ENCODE measurements at places on chromosomes 3 and 15. TPM values are rescaled to one million over a fixed set of nuclear protein-coding genes. Genes with fewer than 3 reads are reported as not detected.

- DNase-seq, result peak; percentile 54
Measured at GRCh38 chr3:46959161-46959511, 17.4 kb downstream of the CCDC12 start.

DNA sequence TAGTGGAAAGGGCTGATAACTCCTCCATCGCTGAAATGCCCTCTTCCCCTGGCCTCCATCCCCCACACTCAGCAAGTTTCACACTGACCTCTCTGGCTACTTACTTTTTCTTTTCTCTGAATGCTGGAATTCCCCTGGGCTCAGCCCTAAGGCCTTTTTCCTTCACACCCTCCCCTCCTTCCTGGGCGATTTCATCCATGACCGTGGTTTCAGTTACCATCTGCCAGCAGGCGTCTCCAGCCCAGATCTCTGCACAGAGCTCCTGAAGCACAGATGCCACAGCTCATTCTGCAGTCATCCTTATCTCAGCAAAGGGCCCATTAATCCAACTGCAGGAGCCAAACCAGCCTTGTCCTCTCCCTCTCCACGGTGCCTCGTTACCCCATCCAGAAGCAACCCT lies 114.0 kb downstream of the RFTN1 start:
- DNase-seq, result no peak

- no peak for DNase-seq
Measured at GRCh38 chr3:42179110-42179725, 86.8 kb downstream of the CCK start.

GRCh38 chr3:160343132-160343531 lies 55.9 kb downstream of the IFT80 start:
- no peak for DNase-seq

DNA sequence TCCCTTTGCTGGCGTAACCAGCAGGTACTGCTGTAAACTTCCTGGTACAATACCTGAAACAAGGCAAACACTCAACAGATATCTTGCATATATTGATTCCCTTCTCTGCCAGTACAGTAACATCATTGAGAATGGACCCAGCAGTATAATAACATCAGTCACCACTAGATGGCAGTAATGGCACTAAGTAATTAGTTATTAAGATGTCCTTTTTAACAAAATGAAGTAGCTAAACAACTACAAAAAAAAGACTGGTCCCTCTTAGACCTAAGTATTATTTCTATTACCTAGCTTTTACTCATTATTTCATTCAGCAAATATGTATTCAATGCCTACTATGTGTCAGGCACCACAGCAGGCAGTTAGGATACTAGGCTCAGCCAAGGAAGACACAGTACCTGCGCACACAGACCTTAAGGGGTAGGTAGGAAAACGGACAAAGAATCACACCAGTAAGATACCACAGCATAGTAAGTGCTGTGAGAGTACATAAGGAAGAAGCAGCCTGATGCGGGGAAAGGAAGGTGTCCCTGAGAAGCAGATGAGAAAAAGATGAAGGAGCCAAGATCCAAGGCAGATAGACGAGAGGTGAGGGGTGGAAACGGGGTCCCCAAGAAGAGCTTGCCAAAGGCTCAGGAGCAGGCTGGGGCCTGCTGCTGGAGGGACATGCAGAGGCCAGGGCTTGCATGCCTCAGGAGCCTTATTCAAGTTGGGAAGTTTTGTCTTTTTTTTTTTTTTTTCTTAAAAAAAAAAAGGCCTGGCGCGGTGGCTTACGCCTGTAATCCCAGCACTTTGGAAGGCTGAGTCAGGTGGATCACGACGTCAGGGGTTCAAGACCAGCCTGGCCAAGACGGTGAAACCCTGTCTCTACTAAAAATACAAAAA lies 102.7 kb upstream of the CHD2 start:
- no peak for DNase-seq

GRCh38 chr3:134211797-134212196 lies 38.9 kb downstream of the RYK start:
- no peak for DNase-seq

GRCh38 chr3:98761643-98762229 lies 1.4 kb upstream of the ST3GAL6 start:
- no peak for DNase-seq

DNA sequence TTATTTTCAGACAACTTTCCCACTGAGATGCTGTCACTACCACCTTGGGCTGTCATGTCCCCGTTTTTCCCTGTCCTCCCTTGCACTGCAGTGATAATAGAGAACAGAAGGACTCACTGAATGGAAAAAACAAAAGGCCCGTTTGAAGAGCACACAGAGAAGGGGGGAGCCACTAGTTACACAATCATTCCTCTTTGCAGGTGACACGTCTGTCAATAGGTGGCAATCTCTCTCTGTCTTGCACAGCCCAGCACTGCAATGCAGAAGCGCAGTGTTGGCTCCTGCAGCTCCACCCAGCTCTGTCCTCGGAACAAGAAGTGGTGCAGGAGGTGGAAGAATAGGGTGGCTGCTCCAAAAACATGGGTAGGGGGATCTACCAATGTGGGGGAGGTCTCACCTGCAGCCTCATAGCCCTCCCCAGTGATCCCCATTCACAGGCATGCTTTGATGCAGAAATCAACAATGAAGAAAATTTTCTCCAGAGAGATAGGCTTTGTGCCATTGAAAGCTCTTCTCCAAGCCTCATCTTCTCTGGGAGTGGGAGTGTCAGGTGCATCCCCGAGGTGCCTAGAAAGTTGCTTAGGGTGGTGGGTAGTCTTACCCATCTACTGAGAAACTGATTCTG lies 31.8 kb downstream of the FSTL1 start:
- peak; percentile 21 for DNase-seq

GRCh38 chr3:111768571-111769100 lies 90.4 kb upstream of the PHLDB2 start:
- DNase-seq, result no peak

DNA sequence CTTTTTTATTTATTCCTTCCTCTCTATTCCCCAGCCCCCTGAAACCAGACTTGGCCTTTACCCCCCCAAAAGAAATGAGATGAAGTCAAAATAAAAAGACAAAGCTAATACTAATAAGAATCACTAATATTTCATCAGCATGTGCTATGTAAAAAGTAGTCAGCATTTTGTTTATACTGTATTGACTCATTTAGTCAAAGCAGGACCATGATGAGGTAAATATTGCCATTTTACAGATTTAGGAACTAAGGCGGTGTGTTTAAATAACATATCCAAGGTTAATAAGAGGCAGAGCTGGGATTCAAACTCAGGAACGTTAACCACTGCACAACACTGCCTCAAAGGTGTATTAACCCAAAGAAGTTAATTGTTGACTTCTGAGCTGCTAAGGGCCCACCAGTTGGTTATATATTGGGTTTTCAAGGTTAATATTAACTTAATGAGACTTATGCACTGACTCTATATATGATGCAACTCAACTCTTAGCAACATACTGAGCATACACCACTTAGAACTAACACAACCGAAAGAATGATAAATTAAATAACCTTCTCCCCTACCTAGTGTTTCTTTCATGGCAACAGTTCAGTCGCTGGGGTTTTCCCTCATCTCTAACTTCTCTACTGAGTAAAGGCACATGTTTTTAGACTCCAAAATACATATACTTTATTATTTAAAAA lies 34.7 kb downstream of the FOXP1 start:
- no peak for DNase-seq

DNA sequence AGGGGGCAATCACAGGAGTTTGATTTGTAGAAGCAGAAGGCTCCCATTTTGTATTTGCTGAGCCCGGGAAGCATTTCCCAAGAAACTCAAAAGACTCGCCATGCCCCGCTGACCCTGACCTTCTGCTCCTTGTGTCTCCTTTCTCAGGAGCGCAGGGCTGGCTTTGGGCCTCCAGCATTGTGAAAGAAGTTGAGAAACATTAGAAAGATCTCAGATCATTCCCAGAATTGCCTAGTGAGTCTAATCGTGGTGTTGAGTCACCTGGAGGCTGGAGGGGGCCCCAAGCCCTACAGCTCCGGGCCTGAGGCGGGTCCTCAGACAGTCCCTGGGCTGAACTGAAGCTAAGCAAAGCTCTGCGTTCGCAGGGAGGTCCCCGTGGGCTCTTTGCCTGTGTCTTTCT lies 10.9 kb upstream of the PIGZ start:
- DNase-seq, result no peak

- DNase-seq, result no peak
Measured at GRCh38 chr3:33883951-33884561, 85.6 kb downstream of the PDCD6IP start.

- no peak for DNase-seq
Measured at GRCh38 chr15:79609506-79609905, 177.4 kb downstream of the MINAR1 start.

EOMES gene
- total RNA-seq, result 0.50 TPM

DUT gene
- 564 TPM for total RNA-seq

PLAAT1 gene
- 0.28 TPM for total RNA-seq

DET1 gene
- total RNA-seq, result 2.1 TPM

FAM227B gene
- 4.1 TPM for total RNA-seq

MYL3 gene
- not detected for total RNA-seq

ATP13A5 gene
- total RNA-seq, result not detected

SLC9C1 gene
- total RNA-seq, result not detected
